Fibroblast of mammary gland (primary cell): ENCODE measurements at places on chromosomes 5 and 9.

- no peak for DNase-seq
Measured at GRCh38 chr5:151926188-151926587, 1.5 kb upstream of the GLRA1 start.

DNA sequence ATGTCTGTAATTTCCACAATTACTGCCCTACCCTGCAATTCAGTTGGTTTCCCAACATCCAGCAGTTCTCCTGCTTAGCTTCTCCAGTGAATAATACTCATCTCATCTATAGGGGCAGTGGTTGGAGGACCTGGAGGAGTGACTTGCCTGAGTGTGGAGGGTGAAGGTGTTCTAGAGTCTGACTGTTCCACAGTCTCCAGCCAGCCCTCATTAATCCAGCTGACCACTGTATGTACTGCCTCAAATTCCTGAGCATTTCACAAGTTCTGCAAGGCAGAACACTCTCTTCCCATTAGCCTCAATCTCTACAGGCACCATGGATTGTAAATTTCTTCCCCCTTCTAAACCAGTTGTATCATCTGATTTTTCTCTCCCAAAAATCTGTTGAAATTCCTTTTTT, 147.4 kb upstream of the NFIL3 start:
- no peak for DNase-seq

GRCh38 chr9:97387504-97387886, 24.4 kb upstream of the TDRD7 start:
- no peak for DNase-seq

GRCh38 chr9:126122901-126123616, 203.6 kb upstream of the MVB12B start:
- no peak for DNase-seq

- no peak for DNase-seq
Measured at GRCh38 chr5:72434056-72434780, 73.0 kb downstream of the ZNF366 start.

GRCh38 chr9:9002826-9003583, 1203.4 kb upstream of the DMAC1 start:
- peak; percentile 64 for DNase-seq

GRCh38 chr9:2019723-2020122, 4.6 kb downstream of the SMARCA2 start:
- DNase-seq: no peak

GRCh38 chr9:24011881-24012280, 185.8 kb upstream of the ELAVL2 start:
- DNase-seq: no peak

DNA sequence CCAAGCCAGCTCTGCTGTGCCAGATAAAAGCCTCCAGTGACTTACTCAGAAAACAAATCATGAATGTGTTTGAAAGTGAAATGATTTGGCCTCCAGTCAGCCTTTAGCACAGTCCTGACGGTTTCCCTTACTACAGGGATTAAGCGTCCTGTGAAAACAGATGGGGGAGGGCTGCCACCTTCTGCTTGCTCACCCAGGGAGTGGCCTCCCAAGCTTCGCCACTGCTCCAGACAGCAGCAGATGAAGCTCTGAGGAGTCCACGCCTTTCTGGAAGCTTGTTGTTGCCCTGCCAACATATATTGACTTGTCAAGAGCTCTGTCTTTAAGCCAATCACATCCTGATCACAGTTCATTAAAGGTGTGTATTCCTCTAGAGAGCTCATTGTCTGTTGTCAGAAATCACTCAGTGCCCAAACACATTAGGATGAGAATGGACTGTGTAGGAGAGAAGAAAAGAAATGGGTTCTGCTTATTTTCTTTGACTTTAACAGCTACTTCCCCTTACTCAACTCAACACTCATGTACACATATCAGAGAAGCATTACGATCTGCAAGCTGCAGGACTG, 4.9 kb upstream of the FYB1 start:
- peak; percentile 64 for DNase-seq
